ENCODE measurements at places on chromosomes 12 and 14.
A peak's percentile ranks its signal among the peaks of the same experiment; 100 is the strongest.

- DNase-seq, result no peak
Observed at GRCh38 chr12:111181143-111181726, 187.7 kb downstream of the PHETA1 start.

DNA sequence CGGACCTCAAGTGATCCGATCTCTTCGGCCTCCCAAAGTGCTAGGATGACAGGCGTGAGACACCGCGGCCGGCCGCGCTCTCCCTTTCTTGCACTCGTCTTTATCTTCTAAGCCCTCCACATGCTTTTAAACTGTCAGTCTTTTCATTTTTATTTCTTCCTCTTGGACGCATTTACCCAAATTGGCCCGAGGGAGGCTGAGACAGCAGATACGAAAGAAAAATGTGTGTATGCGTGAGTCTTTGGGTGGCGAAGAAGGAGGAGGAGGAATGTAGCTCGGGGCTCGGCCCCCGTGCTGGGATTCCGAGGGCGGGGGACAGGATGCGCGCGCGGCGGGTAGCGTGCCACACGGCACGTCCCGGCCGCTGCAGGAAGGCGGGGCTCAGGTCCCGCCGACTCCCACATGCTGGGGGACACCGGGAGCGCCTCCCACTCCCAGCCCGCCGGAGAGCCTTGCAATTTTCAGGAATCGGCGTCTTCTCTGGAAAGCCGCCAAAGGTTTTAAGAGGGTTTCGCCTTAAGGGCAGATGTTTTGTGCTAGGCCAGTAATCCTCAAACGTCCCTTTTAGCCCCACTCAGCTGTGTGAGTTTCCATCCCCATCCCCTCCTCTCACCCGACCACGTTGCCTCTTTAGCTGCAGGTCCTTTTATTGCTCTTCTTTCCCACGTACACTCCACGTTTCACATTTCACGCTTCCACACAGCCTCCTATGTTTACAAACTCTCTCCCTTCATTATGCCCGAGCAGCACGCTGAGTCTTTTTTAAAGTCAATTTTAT lies 34.7 kb upstream of the SLC2A3 start:
- peak; percentile 73 for DNase-seq

- no peak for DNase-seq
Observed at GRCh38 chr12:14958361-14959125, 2.9 kb downstream of the ARHGDIB start.

DNA sequence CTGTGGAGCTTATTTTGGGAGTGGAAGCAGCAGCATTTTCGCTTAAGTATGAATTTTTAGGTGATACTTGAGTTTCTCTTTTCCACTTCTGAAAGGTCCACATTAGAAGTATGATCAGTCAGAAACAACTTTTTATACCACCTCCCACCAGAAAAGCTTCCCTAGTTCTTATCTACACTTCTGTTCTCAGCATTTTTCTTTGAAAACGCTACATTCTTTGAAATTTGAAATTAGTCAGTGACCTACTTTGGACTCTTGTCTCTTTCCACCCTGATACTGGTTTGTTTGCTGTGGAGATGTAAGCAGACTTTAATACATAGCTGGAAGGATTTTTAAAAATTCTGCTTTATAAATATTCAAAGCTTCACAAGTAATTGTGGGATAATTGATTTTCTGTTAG lies 22.2 kb downstream of the PCBP2 start:
- no peak for DNase-seq
